ENCODE measurements at places on chromosomes 4 and X. TPM values are rescaled to one million over a fixed set of nuclear protein-coding genes. Genes with fewer than 3 reads are reported as not detected.

DNA sequence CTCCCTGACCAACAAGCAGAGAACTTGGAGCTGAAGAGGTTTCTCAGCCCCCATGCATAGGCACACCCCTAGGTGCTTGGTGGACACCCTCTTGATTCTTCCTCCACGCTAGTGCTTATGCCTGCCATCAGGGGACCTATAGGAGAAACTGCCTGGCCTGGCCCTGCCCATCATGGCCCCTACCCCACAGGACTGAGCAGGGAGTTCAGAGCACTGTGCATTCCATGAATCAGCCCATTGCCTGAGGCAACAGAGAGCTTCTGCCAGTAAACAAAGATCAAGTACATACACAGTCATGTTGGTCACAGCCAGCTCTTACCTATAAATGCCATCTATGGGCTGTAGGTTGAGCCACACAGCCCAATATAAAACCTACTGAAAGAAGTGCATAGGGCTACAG is 99.1 kb upstream of the EDNRA start:
- DNase-seq: no peak

Gene ADH7
- total RNA-seq: not detected

Gene HSFX4
- not detected for total RNA-seq

DNA sequence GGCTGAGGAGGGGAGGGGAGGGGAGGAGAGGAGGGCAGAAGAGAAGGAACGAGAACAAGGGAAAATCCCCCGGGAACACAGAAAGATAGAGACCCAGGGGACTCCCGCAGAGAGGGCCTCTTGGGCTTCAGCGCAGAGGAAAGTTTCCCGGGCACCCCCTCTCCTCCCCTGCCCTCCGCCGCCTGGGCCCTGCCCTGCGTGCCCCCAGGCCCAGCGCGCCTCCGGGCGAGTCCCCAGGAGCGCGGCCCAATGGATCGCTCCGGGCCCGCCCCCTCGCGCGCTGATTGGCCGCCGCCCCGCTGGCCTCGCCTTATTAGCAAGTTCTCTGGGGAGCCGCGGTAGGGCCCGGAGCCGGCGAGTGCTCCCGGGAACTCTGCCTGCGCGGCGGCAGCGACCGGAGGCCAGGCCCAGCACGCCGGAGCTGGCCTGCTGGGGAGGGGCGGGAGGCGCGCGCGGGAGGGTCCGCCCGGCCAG is at the start of gene MSX1:
Gene MSX1, plus strand, starts transcription at position 341 of the 474 bp plus-strand sequence. CDS start 235 bp downstream, outside the sequence.
- peak; percentile 86 for DNase-seq

DNA sequence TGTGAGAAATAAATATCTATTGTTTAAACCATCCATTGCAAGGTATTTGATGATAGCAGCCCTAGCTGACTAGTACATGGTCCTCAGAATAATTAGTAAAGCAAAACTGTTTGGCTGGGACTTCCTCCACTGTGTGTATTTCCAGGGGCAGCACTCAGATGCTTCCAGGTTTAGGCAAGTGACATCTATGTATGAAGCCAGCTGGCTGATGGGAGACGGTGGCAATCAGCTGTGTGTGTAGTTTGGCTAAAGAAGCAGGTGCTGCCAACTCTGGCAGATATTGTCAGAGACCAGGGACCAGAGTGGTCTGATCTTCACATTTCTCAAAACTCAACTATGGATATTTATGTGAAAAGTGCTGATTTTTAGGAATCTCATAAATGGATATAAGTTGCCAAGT is 19.1 kb downstream of the HS3ST1 start:
- DNase-seq: no peak

Gene CENPE
- 1.8 TPM for total RNA-seq

Gene PLP1
- total RNA-seq: not detected

DNA sequence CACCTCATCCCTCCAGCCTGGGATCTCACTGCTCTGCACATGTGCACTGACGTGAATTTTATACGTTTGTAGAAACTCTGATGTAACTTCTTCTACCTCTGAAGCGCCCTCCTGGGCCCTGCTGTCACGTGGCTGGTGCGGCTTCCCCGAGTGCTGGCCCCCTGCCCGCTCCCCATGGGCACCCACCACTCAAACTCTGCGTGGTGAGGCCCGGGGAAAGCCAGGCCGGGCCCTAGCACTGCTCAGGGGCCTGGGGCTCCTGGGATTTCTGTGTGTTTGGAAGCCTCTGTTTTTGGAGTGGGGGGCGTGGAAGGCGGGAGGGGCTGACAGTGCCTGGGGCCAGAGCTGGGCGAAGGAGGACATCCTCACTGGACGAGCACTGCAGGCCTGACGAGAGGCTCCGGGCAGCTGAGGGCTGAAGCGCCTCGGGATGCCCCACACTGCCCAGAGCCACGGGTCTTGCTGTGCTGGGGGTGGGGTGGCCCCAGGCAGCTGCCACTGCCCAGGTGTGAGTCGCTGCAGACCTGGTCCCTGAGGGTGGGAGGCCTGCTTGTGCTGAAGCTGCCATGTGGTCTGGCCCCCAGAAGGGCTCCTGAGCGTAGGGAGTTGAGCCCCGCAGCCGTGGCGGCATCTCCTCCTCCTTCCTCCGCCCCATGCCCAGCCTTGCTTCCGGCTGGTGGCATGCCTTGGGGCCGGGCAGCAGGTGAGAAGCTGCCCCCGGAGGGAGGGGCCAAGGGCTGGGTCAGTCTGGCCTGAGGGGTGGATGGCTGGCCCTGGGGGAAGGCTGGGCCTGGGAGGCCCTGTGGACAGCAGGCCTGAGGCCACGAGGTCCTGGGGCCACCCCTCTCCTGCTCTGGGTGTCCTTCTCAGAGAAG is 7.7 kb downstream of the NAT8L start:
- no peak for DNase-seq

DNA sequence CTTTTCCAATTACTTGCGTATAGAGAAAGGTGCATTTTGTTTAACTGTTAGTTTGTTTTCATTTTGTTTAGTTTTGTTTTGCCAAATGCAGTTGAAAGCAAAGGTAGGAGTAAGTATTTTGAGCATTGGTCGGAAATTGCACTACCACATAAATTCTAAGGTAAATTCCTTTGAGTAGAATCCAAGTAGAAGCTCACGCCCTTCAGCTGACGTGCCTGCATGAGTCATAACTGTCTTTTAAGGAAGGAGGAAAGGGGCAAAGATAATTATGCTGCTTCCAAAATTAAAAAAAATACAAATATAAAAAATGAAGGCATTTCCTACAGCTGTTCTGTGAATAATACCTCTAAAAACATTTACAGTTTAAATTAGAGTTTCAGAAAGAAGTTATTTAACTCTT is 110.2 kb upstream of the MYOZ2 start:
- no peak for DNase-seq

DNA sequence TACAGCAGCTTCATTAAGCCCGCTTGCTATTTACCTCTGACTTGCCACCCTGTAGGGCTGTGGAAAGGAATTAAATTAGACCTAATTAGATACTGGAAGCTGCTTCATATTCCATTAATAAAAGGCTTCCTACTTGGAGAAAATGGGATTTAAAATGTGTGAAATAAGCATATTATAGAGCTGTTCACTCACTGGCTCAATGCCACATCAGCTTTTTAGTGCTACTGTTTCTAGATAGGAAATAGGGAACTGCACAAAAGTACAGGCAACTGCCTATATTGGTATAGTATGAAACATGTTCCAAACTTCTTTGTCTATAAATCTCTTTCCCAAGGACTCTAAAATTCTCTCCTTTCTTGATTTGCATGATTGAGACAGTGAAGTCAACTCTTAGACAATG is 407.9 kb upstream of the AADAT start:
- DNase-seq: no peak

Gene AP1S2
- total RNA-seq: 63.6 TPM

Gene KIAA1210
- not detected for total RNA-seq

Gene MAGEB10
- total RNA-seq: not detected

GRCh38 chr4:6760865-6761264 is 21.7 kb upstream of the KIAA0232 start:
- DNase-seq: no peak

DNA sequence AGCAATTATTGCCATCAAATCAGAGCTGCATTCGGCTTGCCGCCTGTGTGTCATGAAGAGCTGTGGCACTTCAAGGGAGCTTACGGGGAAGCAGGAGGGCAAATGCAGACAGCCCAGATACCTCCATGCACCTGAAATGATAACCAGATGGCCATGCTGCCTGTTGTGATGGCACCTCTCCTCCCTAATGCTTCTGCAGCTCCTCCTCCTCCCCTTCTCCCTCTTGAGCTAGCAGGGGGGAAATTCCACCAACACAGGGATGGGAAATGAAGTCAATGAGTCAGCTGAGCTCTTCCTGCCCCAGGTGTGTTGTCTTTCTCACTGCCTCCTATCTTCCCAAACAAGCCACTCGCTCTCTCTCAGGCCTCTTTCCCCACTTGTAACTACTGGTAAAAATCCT is 565.0 kb downstream of the BCOR start:
- no peak for DNase-seq

DNA sequence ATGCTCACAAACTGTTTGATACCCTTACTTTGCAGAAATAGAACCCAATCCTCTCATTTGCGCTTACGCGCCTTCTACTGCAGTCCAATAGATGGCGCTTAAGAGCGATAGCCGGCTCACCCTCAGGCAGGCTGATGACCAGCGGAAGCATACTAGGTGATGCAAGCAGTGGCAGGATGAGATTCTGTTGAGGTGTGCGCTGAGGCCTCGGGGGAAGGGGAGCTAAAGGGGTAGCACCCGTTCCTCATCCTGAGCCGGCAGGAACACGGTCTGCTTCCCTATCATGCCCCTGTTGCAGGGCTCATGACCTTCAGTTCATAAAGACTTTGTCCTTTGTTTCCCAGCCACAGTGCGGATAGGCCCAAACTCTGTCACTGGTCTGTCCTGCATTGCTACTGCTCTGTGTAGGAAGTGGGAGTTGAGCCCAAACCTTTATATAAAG is 628.9 kb downstream of the TLL1 start:
- DNase-seq: peak; percentile 6

Gene NRK
- under 0.01 TPM for total RNA-seq

Gene F8A2
- total RNA-seq: not detected

Gene EVC2
- 6.3 TPM for total RNA-seq

GRCh38 chrX:8748855-8749254 is 16.9 kb upstream of the ANOS1 start:
- DNase-seq: peak; percentile 28

DNA sequence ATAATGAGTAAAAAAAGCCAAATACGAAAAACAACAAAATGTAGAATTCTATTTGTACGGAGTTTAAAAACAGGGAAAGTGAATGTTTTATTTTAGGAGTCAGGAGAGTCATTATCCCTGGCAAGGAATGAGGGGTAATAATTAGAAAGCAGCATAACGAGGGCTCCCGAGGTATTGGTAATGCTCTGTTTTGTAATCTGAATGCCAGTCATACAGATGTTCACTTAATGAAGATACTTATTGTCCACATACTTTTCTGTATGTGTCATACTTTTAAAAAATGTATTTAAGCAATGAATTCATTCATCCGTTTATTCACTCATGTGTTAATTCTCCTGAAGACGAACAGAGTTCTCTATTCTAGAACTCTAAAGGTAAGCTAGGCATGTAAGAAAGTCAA is 87.8 kb upstream of the BMP2K start:
- no peak for DNase-seq

DNA sequence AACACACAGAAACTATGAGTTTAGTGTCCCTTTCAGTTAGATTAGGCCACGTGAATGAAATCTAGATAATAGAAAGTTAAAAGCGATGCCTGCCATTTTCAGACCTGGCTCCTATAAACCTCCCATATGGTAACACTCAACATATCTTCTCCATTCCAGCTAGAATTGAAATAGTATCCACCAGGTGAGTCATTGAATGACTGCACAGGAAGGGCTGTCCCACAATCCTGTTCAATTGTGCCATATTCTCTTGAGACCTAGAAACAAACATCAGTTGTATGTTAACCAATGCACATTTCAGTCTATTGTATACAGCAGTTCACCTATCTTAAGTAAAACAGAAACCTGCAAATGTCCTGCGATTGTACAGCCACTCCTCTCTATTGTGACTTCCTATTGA is 659.3 kb upstream of the SLIT2 start:
- no peak for DNase-seq

Gene DSPP
- not detected for total RNA-seq

Gene ETNPPL
- total RNA-seq: not detected

Gene SLIT2
- total RNA-seq: 0.44 TPM

Gene DKK2
- total RNA-seq: under 0.01 TPM

Gene VSIG1
- total RNA-seq: 0.20 TPM

GRCh38 chrX:152930516-152930915 is 32.6 kb downstream of the ZNF185 start:
- no peak for DNase-seq

- DNase-seq: no peak
Observed at GRCh38 chr4:185755451-185755850, 56.5 kb downstream of the SORBS2 start.

- DNase-seq: no peak
Observed at GRCh38 chr4:70239884-70240591, 2.4 kb upstream of the CSN3 start.

GRCh38 chrX:69297506-69297905 is 132.3 kb upstream of the PJA1 start:
- DNase-seq: no peak

Gene USP51
- total RNA-seq: 0.87 TPM

DNA sequence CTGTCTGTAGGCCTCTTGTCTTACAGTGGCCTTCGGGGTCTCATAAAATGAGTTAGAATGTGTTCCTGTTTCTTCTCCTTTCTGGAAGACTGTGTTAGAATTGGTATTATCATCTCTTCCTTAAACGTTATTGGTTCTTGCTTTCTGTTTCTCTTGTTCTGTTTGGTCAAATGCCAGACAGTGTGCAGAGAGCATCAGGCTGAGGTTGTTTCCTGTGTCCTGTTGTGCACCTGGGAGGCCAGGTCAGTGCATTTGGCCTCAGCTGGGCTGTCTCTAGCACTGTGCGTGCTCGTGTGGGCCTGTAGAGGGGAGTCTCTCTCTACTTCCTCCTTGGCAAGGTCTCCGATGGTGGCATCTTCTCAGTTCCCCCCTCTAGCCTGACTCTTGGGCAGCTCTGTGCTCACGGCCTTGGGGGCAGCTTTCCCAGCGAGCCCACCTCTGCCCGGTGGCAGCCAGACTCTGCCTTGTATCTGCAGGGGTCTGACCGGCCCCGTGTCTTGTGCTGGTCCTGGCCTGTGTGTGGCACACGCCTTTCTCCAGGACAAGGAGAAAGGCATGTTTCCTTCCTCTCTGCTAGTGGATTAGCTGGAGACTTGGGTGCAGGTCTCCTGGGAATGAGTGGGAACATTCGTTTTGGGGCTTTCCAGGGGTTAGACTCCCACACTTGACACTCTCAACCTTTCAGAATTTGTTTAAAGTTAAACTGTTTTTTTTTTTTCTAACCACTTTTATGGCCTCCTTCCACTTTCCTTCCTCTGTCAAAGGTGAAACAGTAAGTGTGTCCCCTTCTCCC is 62.3 kb downstream of the FAM193A start:
- peak; percentile 29 for DNase-seq

DNA sequence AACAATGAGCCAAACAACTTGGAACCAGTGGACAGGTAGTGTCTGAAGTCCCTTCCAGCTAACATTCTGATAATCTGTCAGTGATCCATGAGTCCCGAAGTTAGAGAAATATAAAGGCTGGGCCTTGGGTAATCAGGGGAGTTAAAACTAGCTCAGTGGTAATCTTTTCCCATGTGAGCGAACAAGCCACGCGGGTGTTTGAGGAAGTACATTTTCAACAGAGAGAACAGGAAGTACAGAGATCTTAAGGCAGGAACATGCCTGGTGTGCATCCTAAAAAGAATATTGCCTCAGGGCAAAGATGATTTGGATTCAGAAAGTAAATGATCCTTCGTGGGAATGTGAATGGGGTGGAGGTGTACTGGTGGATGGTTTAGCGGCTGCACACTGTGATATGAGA is 42.9 kb downstream of the FNIP2 start:
- DNase-seq: no peak

- DNase-seq: no peak
Observed at GRCh38 chr4:106650701-106651100, 282.1 kb upstream of the GIMD1 start.

- peak; percentile 70 for DNase-seq
Observed at GRCh38 chr4:8117278-8117682, 41.3 kb downstream of the ABLIM2 start.

Measured in lung microvascular endothelial cell (primary cell).